ENCODE measurements at places on chromosomes 7 and 10. TPM values are rescaled to one million over a fixed set of nuclear protein-coding genes. Genes with fewer than 3 reads are reported as not detected.

DNA sequence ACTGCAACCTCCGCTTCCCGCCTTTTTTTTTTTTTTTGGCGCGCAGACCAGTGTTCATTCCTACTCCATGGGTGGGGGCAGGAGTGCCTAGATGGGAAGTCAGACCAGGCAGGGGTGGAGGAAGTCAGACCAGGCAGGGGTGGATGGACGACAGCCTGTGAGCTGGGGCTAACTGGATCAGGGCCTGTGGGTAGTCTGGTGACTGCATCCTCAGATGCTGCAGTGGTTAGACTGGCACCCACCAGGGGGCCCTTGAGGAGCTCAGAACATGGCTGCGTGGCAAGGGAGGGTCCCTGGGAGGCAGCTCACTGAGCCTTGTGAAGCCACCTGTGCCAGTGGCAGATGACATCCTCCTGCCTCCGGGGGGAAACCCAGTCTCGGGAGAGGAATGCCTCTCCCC is 35.1 kb downstream of the RCC1L start:
- DNase-seq = no peak

DNA sequence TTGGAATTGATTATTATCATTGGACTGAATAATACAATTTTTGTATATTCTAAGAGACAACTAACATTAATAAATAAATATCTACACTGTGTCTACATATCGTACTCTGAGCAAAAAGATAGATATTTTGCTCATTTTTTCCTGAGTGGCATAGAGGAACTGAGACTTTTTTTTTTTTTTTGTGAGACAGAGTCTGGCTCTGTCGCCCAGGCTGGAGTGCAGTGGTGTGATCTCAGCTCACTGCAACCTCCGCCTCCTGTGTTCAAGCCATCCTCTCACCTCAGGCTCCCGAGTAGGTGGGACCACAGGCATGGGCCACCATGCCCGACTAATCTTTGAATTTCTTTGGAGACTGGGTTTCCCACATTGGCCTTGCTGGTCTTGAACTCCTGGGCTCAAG is 14.0 kb downstream of the KMT2E start:
- DNase-seq = no peak

GRCh38 chr7:73612598-73613269 is 11.6 kb downstream of the MLXIPL start:
- peak; percentile 58 for DNase-seq

DNA sequence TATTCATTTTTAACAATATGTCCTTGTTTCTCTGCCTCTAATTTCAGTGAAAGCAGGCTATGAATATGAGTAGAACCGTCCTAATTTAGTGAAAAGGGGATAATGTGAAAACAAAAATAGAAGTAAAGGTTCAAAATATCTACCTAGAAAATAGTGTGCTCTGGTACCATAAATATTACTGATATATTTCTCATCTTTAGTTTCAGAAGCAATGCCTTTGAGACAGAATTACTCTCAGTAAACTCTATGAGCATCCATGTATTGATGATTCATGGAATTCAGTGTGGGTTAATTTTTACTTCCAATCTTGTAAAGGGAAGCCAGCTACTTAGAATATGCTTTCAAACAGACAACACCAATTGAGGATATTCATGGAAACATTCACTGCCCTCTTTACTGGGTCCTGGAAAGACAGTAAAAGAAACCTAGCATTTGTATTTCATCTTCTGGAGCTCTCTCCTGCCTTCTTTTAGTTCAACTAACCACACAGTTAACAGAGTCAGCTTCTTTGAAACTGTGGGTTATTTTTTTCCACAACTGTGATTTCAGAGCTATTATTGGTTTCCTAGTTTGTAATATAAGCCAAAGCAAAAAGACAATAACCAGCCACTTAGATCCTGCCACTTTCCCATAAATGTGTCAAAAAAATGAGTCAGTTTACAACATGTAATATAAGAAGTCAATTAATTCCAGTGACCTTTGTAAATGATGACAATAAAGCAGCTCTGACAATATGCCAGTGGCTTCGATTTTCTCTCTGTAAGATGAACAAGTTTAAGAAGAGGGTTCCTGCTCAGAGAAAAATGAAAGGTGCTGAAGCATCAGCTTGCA is 1.7 kb downstream of the LRRN3 start:
- no peak for DNase-seq

DNA sequence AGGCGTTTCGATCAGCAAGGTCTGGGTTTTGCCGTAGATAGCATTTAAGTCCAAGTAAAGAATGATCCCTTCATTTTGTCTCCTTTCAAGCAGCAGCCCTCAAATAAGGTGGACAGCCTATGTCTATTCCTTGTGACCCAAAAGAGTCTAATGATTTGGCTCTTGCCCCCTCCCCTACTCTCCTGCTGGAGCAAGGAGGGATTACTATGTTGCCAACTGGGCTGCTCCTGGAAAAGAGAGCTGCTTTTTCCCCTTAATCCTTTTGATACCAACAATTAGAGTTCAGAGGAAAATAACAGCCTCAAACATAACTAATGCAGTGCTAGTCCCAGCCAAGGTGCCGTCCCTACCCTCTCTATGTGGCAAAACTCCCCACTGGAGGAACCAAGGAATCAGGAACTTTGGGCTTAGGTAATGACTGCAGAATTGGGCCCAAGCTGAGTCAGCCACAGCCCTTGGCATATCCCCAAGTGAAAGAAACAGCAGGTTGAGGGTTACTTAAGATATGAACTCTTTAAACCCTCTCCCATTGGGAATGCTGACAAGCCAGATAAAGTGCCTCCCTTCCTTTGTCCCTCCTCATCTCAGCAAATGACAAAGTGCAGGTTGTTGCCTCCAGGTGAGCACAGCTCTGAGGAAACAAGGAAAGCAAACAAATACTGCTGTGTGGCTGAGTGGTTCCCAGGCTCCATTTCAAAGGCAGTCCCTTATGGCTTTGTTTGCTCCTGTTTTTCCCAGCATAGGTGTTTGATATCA is 643.7 kb downstream of the INHBA start:
- peak; percentile 70 for DNase-seq

- no peak for DNase-seq
These were observed 83.4 kb upstream of the TNRC18 start for GRCh38 chr7:5507013-5507412.

- DNase-seq = no peak
These were observed 15.6 kb upstream of the PLEKHS1 start for GRCh38 chr10:113735913-113736312.

- no peak for DNase-seq
These were observed 18.7 kb downstream of the CNPY1 start for GRCh38 chr7:155527664-155528063.

- DNase-seq = peak; percentile 14
These were observed 472 bp downstream of the SFRP4 start for GRCh38 chr7:37916017-37916672.

Gene SKAP2
- 7.8 TPM for polyA plus RNA-seq

Gene VSTM4
- not detected for polyA plus RNA-seq

Gene C10orf143
- 0.69 TPM for polyA plus RNA-seq

Gene VSTM2A
- polyA plus RNA-seq = not detected
